ENCODE measurements at places on chromosomes 7 and 10. TPM values are rescaled to one million over a fixed set of nuclear protein-coding genes. Genes with fewer than 3 reads are reported as not detected.

Gene NCF1
- 0.78 TPM for total RNA-seq

Gene CUBN
- 0.43 TPM for total RNA-seq

GRCh38 chr10:69321865-69322264 is 43.6 kb downstream of the HK1 start:
- H3K4me3 ChIP-seq = no peak overlapping the region
- peaks cover 70% of the 10 kb centered on the region for H3K4me1 ChIP-seq
- H3K36me3 ChIP-seq = peaks cover 35% of the 10 kb centered on the region
- DNase-seq = no peak
- H3K27me3 ChIP-seq = no peaks in the 10 kb centered on the region

- H3K27me3 ChIP-seq = no peaks in the 10 kb centered on the region
- H3K27ac ChIP-seq = no peak overlapping the region
- H3K36me3 ChIP-seq = no peaks in the 10 kb centered on the region
- H3K4me3 ChIP-seq = no peak overlapping the region
- DNase-seq = no peak
Measured at GRCh38 chr7:20514364-20514763, 101.1 kb upstream of the ABCB5 start.

- H3K4me3 ChIP-seq = no peak overlapping the region
- H3K27ac ChIP-seq = no peak overlapping the region
- no peak for DNase-seq
- no peaks in the 10 kb centered on the region for H3K4me1 ChIP-seq
Measured at GRCh38 chr7:143980746-143981510, 19.2 kb upstream of the OR6B1 start.

Measured in activated CD4-positive, alpha-beta T cell treated with anti-CD3 and anti-CD28 coated beads for 36 hours (primary cell).